Mammary epithelial cell (primary cell): ENCODE measurements at places on chromosomes 11 and 22. TPM values are rescaled to one million over a fixed set of nuclear protein-coding genes. Genes with fewer than 3 reads are reported as not detected.

The HBB gene
- polyA plus RNA-seq = not detected

The CCDC73 gene
- polyA plus RNA-seq = not detected

The CDC42EP2 gene
- polyA plus RNA-seq = 21.8 TPM

The C11orf86 gene
- polyA plus RNA-seq = not detected

The FOLR2 gene
- not detected for polyA plus RNA-seq

The OVOL1 gene
- polyA plus RNA-seq = 2.3 TPM

The SMDT1 gene
- polyA plus RNA-seq = 35.9 TPM

The SERPIND1 gene
- not detected for polyA plus RNA-seq

The CHRNA10 gene
- polyA plus RNA-seq = 0.40 TPM

The SAA4 gene
- polyA plus RNA-seq = not detected

The IL18 gene
- 5.1 TPM for polyA plus RNA-seq

The CBX6 gene
- 17.2 TPM for polyA plus RNA-seq

The SYT12 gene
- polyA plus RNA-seq = 1.1 TPM

The SUSD2 gene
- 0.22 TPM for polyA plus RNA-seq

The SEPTIN3 gene
- polyA plus RNA-seq = 0.70 TPM

GRCh38 chr11:129856036-129856435 is 39.3 kb downstream of the NFRKB start:
- DNase-seq = no peak

GRCh38 chr22:35910003-35910769 is 118.4 kb downstream of the RBFOX2 start:
- no peak for DNase-seq

GRCh38 chr11:8928981-8929615 is 3.6 kb downstream of the C11orf16 start:
- peak; percentile 48 for DNase-seq

GRCh38 chr11:1746511-1746931 is 3.9 kb downstream of the IFITM10 start:
- DNase-seq = peak; percentile 89

- DNase-seq = no peak
Observed at GRCh38 chr22:44084044-44084772, 60.1 kb downstream of the PARVB start.

- no peak for DNase-seq
Observed at GRCh38 chr11:132960273-132961078, 571.8 kb downstream of the OPCML start.

GRCh38 chr11:35167426-35167954 is 28.5 kb downstream of the CD44 start:
- no peak for DNase-seq

- no peak for DNase-seq
Observed at GRCh38 chr11:25327656-25328055, 830.8 kb downstream of the LUZP2 start.

DNA sequence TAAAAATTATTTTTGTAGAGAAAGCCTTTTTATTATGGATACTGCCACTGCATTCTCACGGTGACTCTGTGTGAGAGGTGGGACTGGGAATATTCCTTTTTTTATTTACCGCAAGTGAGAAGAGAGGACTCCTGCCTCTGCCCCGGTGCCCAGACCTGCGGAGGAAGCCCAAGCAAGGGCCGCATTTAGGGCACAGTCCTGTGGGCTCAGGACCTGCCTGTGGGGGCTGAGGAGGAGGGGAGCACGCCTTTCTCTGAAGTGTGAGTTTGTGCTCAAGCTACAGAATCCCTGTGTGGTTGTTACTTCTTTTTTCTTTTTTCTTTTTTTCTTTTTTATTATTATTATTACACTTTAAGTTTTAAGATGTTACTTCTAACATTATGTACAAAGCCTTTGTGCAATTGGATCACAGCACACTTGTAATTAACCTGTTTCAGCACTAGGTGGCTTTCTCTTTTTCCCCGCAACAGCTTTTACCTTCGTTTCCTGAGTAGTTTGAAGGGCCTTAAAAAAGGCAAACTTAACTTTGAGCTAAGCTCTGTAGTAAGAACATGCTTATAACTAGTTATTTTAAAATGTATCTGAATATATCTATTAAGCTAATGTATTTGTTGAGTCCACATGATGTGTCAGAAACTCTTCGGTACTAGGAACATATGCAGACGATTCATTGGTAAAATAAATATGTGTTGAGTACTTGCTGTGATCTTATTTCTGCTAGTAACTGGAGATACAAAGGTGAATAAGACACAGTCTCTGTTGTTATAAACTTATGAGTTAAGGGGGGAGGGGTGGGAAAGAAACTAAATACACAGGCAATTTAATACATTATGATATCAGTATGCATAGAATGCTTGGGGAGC is 18.3 kb downstream of the AMOTL1 start:
- no peak for DNase-seq

- no peak for DNase-seq
Observed at GRCh38 chr11:15011776-15012345, 39.7 kb upstream of the CALCA start.

GRCh38 chr22:38311323-38311620 is 6.0 kb downstream of the CSNK1E start:
- no peak for DNase-seq

DNA sequence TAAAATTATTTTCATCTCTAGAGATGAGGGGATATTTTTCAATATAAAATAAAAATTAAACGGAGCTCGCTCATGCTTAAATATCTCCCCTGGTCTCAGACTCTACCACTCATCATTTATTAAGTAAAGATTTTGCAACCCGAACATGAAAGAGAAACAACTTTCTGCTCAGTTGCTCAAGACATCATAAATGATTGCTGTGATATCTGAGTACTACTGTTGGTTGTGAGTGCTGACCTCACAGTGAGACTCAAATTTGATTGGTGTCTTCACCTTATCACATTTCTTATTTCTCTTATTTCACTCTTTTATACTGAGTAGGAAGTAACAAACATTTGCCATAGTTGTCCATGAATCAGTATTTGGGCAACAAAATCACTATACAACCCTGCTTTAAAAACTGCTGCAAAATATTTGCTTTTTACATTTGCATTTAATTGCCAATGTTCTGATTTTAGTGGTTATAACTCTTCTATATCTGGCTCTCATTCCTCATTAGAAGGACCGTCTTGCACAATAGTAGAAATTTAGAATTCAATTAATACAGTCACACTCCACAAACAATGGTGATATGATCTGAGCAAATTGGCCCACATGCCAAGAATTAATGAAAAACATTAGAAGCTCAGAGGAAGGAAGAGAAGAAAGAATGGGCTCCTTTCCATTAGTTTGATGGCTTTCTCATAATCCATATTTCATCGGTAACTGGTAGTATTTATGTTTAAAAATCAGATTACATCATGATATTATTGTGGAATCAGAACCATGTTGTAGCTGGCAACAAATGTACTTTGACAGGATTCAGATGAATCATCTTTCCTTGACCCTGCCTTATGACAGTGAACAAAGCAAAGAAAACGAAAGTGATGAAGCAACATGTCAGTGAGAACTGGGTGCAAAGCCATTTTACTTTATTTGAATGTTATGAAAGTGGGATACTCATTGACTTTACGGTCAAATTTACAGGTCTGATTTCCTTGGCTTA is 973.6 kb upstream of the TENM4 start:
- peak; percentile 73 for DNase-seq

DNA sequence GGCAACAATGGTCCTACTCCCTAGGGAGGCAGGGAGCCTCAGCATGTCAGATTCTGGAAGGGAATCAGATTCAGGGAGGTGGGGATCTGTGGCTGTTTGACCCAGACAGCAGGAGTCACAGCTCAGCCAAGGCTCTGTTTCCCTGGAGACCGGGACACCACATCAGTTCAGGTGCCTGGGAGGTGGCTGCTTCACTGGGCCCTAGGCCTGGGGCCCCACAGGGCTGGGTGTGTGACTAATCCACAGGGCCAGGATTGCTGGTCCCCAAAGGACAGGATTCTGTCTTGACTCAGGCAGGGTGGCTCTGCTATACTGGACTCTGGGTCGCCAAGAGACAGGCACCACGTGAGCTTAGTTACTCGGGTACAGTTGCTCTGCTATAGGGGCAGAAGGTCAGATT is 3.5 kb upstream of the OR5AN1 start:
- DNase-seq = no peak

DNA sequence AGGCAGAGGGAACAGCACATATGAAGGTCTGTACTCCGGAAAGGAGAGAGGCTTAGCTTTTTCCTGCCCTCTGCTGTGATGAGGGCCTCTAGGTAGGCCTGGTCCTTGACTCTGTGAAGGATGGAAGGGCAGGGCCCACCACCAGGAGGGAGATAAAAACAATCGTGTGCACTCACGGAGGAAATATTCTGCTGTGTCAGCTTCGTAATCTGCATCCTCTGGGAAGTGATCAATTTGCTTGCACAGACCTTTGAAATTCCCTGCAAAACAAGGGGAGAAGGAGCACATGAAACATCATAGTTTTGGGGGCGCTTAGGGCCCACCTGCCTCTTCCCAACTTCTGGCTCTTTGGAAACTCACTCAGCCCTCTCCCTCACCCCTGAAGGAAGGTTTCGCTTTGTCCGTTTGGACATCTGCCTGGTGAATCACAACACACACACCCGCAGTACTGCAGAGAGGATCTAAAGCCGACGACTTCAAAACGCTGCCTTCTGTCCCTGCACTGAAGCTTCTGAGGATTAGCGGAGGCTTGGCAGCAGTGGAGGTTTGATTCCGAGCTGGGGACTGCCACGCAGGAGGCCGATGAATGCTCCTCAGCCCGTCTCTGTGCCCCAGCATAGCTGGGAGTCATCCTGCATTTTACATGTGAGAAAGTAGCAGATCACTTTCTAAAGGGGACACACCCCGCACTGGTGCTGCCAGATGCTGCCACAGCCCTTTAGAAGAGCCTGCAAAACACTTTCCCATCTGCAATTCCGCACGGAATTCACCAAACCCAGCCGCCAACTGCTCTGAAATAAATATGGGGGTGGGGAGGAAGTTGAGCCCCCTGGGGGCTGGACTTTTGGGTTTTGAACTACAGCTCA is 58.6 kb upstream of the EIF3D start:
- DNase-seq = no peak

DNA sequence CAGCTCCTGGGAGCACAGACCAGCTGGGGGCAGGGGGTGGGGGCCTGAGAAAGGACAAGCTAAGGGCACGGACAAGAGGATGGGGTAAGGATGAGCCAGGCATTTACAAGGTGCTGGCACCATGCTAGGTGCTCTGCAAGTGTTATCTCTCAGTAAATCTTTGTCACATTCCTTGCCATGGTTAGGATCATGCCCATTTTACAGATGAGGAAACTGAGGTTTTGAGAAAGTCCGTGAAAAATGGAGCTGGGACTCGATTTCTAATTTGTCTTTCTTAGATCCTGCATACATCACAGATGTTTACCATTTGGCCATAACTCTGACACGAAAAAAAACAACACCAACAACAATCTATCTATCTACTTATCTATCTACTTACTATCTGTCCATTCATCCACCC is 429.7 kb downstream of the MIAT start:
- no peak for DNase-seq

DNA sequence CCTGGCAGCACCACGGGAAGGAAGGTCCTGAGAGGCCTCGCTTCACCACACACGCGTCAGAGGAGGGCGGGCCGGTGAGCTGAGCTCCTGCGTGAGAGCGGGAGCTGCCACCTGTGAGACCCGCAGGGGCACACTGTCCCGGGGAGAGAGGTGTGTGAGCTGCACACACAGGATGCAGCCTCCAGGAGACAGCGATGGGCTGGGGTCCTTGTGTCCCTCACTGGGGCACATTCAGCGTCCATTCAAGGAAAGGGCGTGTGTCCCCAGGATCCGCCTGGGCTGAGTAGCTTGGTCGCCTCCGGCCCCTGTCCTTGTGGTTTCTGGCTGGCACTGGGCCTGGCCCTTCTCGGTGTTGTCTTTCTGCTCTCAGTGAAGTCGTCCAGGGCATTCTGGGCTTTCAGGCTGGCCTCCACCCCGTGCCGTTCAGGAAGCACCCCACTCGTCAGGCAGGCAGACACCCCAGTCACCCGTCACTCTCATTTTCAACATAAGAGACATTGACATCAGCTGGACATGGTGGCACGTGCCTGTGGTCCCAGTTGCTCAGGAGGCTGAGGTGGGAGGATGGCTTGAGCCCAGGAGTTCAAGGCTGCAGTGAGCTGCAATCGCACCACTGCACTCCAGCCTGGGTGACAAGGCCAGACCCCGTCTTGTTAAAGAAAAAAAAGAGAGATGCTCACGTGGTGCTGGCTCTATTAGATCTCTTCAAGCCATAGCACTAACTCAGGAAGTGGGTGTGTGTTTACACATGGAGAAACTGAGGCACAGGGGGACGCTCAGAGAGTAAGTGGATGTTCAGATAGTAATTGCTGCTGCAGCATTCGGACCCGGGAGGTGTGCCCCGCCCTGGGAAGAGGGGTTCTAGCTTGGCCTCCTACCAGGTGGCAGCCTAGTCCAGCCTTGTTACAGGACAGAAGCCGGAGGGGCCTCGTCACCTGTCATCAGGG is 1081.6 kb downstream of the BRD1 start:
- no peak for DNase-seq

GRCh38 chr11:102946237-102946636 is 9.3 kb downstream of the MMP13 start:
- no peak for DNase-seq

GRCh38 chr22:35544189-35544588 is 3.6 kb downstream of the RASD2 start:
- no peak for DNase-seq

GRCh38 chr11:134615041-134615615 is 203.1 kb upstream of the B3GAT1 start:
- DNase-seq = no peak

GRCh38 chr11:109486129-109486528 is 64.1 kb downstream of the C11orf87 start:
- DNase-seq = no peak

- DNase-seq = no peak
Observed at GRCh38 chr11:115078461-115079438, 400.4 kb downstream of the NXPE2 start.

- no peak for DNase-seq
Observed at GRCh38 chr11:75900848-75901247, 85.8 kb downstream of the UVRAG start.

DNA sequence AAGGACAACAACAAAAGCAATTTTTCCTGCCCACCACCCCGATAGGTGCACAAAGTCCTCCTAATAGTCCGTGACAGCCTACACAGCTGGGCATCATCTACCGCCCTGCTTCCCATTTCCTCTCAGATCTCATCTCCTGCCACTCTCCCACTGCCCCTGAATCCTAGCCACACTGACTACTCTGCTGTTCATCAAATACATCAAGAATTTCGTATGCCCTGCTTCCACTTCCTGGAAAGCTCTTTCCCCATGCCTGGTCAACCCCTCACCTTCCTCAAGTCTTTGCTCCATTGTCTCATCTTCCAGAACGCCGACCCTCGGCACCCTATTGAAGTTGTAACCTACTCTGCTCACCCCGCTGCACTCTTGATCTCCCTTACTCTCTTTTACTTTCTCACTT is 320.1 kb downstream of the OPCML start:
- no peak for DNase-seq

DNA sequence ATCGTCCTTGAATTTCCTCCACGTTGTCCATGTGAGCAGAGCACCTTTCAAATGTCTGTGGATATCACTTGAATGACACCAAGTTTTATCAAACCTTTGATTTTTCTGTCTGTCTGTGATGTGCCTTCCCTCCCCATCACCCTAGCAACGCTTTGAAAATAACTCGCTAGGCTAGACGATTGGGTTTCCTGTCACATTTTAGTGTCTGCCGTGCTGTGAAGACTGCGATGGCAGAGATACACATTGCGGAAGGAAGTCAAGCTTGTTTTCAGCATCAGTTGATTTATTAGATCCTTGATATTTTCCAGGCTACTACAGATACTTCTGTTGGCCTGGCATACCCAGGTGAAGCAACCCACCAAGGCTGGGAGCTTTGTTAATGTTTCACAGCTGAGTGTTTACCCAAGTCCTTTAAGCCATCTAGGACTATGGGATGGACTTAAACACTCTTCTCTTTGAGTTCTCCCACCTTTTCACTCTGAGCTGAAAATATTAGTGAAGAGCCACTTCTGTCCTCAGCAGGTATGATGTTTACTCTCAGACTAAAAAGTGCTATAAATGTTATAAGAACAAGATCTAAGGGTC is 93.6 kb upstream of the CD44 start:
- no peak for DNase-seq
